Activated naive CD4-positive, alpha-beta T cell (primary cell): ENCODE measurements at places on chromosomes 16 and 17.

DNA sequence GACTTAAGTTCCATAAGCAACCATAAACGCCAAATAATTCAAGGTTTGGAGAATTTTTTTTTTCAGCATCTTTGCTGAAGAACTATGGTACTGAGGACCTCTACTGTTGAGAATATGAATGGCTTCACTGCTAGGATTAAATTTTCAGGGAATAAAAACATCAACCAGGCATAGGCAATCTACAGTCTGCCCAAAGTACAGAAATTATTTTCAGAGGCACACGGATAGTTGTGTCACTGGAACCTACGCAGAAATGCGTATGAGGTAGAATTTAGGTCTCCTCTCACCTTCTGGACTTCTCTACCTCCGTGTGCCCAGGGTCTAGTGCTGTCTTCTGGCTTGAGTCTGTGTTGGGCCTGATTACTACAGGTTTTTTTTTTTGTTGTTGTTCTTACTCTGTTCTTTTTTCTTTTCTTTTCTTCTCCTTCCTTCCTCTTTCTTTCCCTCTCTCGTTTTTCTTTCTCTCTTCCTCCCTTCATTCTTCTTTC is 39.7 kb downstream of the NACA2 start:
- no peak for DNase-seq

- no peak for DNase-seq
These were observed 64.1 kb downstream of the SDK2 start for GRCh38 chr17:73580073-73580710.

GRCh38 chr17:44906010-44906646 is 6.9 kb upstream of the EFTUD2 start:
- no peak for DNase-seq

- DNase-seq: no peak
These were observed 5.5 kb downstream of the JMJD6 start for GRCh38 chr17:76720941-76721340.

GRCh38 chr17:7858522-7858810 is 663 bp downstream of the CYB5D1 start:
- no peak for DNase-seq

DNA sequence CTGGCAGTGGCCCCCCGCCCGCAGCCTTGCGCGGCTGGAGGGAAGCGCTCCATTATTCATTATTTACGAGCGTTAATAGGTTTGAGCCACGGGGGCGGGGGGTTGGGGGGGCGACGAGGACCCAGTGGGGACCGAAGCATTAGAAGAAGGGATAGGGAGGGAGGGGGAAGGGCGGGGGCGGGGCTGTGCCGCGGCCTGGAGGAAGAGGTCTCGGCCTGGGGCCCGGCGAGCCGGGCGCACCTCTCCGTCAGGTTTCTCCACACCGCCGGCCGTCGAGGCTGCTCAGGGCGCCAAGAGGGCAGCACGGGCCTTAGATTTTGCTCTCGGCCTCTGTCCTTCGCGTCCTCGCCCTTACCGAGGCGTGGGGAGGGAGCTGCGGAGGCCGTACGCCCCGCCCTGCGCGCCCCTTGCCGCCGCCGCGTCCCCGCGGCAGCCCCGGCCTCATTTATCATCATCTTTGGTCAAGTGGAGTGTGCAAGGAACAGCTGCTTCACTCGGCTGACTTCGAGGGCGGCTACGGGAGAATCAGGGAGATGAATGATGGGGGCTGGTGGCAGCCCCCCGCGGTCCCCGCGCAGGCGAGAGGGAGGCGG is 54.2 kb downstream of the SREBF1 start:
- no peak for DNase-seq

GRCh38 chr17:50018909-50019308 is 23.9 kb upstream of the DLX3 start:
- no peak for DNase-seq

GRCh38 chr16:89026121-89026612 is 49.2 kb upstream of the CBFA2T3 start:
- no peak for DNase-seq

DNA sequence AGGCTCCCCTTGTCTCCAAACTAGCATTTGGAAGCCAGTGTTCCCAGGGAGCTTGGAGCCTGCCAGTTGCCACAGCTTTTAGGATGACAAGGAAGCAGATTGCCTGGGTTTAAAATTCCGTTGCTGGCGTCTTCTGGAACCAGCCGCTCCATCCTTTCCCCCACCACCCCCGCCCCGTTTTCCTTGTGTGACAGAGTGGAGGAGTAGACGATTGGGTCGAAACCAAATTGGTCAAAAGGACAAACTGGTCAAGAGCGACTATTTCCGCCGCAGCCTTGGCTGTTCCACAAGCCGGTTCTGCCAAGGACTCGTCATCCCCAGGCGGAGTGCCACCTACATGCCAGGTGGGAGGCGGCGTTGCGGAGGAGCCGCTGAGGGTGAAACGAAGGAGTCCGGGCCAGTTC is 91.1 kb downstream of the RPA1 start:
- no peak for DNase-seq

GRCh38 chr16:85174871-85175723 is 62.8 kb upstream of the CIBAR2 start:
- DNase-seq: no peak

DNA sequence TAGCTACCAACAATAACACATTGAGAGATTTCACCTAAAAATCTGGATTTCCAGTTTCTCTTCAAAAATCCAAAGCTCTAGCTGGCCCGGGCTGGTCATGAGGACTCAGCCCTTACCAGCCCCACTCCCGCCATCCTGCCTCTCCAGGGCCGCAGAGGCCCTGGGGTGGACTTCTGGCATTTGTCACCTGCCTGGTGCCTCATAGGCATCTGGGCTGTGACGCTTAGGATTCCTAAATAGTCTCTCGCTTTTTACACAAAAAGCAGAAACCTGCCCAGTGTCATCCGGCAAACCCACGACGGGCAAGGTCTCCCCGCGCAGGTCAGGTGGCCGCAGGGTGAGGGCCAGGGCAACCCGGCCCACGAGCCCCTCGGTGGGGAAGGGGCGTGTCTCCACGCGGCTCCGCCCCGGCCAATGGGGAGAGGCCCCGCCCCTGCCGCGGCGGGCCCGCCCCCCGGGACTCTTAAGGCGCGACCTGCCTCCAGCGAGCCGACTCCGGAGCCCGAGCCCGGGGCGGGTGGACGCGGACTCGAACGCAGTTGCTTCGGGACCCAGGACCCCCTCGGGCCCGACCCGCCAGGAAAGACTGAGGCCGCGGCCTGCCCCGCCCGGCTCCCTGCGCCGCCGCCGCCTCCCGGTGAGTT is at the start of gene VASN:
TSS of gene VASN (plus strand) at position 492 of the 644 bp plus-strand sequence. CDS start 9,030 bp downstream, outside the sequence.
- peak; percentile 66 for DNase-seq

DNA sequence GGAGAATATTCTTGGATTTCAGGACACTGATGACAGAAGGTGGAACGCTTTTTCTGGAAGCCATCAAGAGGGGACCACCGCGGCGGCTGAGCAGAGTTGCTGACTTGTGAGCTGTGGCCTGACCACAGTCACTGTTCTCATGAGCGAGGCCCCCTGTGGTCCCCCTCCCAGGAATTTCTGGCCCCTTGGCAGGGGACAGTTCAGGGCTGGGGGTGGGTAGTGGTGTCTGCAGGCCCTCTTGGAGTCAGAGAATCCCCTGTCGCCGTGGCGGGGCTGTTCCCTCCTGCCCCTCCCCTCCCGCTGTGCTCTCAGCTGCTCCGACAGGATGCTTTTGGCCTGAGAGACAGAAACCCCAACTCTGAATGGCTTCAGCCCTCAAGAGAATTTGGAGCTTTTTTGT is 292.0 kb downstream of the SEC14L1 start:
- no peak for DNase-seq

- DNase-seq: no peak
These were observed 7.3 kb downstream of the ENDOV start for GRCh38 chr17:80422276-80422675.

DNA sequence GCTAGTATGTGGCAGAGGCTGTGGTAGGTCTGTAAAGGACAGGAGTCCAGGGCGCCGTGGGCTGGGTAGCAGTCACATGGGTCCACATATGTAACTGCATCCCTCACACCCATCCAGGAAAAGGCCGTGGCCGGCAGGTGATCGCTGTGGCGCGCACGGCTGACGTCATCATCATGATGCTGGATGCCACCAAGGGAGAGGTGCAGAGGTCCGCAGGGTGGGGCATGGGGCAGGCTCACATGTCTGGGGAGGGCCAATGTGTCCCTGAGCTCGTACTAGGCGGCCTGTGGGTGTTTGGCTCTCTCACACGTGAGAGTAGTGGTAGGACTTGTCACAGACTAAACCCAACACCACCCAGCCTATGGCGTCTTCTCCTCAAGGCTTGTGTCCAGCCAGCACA is 9.0 kb upstream of the MYO15A start:
- no peak for DNase-seq

DNA sequence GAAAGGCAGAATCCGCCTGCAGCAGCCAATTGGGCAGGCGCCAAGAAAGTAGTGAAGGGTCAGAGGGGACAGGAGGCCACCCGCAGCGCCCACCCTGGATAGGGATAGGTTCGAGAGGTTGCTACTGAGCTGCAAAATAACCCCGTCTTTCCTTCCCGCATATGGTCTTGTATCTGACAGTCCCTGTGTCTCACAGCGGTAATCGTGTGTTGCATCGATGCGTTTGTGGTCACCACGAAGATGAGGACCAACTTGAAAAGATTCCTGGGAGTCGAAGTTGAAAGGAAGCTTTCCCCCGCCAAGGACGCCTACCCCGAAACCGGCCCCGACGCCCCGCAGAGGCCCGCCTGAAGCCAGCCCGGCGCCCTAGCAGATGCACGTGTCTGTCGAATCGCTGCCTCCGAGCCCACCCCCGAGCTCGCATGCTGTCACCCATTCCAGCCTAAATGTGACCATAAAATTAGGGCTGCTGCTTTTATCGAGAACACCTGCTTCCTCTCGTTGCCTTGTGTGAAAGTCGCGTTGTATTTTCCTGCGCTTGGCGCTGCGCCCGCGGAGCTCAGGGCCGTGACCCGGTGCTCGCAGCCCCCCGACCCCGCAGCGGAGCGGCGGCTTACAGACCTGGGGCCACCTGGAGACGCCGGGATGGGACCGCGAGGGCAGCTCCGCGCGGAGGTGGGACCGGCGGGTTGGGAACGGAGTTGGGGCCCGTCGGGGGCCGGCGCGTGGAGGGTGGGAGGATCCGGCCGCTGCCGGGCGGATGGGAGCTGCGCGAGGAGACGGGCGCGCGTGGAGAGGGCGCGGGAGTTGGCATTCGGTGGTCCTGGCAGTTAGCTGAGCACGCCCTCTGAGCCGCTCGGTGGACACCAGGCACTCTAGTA is at the start of gene CMTM2:
TSS of gene CMTM2 (plus strand) at position 813 of the 881 bp plus-strand sequence. CDS start 145 bp downstream, outside the sequence.
- DNase-seq: no peak
